T-cell (primary cell): ENCODE measurements at places on chromosomes 16 and 17.

DNA sequence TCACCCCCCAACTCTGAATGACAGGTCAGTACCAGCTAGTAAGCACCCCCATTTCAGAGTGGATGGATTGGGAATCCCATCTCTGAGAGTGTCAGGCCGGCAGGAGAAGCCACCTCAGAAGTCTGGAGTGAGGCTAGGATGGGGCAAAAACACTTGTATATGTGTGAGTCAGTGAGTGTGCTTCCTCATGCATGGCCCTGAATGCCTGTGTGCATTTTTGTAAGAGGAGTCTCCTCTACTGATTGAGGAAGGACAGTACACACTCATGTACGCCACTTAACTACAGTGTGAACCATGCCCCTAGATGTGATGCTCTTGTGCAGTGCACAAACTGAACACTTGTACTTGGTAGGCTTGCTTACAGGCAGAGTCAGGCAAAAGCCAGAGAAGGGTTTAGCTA lies 22.3 kb upstream of the NAGS start:
- DNase-seq, result no peak

DNA sequence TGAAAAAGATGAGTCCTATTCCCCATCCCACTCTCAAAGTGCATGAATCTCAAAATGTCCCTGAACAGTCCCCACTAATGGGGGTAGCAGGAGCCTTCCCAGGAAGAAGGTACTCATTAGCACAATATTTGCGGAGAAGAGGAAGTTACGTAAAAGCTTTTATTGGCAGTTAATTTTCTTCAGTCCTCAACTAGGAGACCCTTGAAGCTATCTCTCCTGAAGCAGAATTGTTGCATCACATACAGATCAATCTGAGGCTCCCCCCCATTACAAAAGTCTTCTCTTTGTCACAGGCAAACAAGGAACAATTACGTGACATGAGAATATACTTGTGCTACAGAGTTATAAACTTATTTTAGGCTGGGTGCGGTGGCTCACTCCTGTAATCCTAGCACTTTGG lies 14.2 kb downstream of the SLFN12L start:
- DNase-seq, result no peak

- no peak for DNase-seq
Measured at GRCh38 chr16:49980166-49980565, 44.9 kb upstream of the CNEP1R1 start.

- no peak for DNase-seq
Measured at GRCh38 chr16:57807252-57807967, 5.1 kb upstream of the KIFC3 start.

DNA sequence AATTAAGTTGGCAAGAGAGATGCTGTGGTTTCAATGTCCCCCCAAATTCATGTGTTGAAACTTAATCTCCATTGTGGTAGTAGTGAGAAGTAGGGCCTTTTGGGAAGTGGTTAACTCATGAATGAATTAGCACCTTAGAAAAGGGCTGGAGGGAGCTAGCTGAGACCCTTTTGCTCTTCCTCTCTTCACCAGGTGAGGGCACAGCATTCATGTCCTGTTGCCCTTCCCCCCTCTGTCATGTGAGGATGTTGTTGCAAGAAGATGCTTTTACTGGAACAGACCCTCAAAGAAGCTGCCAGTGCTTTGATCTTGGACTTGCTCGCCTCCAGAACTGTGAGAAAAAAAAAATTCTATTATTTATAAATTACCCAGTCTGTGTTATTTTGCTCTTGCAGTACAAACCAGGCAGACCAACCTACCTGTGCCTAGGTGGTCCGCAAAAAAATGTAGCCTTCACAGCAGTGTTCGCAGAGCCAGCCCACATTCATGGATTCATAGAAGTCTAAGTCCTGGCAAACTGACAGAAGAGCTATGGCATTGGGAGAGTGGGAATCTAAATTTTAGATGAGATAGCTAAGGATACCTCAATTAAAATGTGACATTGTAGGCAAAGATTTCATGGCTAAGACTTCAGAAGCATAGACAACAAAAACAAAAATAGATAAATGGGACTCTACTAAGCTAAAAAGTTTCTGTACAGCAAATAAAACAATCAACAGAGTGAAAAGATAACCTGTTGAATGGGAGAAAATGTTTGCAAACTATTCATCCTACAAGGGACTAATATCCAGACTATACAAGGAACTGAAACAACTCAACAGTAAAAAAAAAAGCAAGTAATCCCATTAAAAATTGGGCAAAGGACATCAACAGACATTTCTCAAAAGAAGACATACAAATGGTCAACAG lies 32.0 kb upstream of the ABCA5 start:
- DNase-seq, result no peak

- DNase-seq, result no peak
Measured at GRCh38 chr17:41654678-41655607, 30.6 kb upstream of the KRT17 start.

- no peak for DNase-seq
Measured at GRCh38 chr16:86924537-86924936, 346.2 kb downstream of the FOXL1 start.

DNA sequence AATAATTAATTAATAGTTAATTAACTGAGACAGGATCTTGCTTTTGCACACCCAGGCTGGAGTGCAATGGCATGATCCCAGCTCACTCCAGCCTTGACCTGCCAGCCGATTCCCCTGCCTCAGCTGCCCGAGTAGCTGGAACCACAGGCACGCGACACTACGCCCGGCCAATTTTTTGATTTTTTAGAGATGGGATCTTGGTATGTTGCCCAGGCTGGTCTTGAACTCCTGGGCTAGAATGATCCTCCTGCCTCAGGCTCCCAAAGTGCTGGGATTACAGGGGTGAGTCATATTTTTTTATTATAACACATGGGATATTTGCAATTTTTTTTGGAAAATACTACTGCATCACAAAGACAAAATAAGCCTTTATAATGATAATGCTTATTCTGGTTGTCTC lies 30.4 kb upstream of the BCAR1 start:
- DNase-seq, result no peak

DNA sequence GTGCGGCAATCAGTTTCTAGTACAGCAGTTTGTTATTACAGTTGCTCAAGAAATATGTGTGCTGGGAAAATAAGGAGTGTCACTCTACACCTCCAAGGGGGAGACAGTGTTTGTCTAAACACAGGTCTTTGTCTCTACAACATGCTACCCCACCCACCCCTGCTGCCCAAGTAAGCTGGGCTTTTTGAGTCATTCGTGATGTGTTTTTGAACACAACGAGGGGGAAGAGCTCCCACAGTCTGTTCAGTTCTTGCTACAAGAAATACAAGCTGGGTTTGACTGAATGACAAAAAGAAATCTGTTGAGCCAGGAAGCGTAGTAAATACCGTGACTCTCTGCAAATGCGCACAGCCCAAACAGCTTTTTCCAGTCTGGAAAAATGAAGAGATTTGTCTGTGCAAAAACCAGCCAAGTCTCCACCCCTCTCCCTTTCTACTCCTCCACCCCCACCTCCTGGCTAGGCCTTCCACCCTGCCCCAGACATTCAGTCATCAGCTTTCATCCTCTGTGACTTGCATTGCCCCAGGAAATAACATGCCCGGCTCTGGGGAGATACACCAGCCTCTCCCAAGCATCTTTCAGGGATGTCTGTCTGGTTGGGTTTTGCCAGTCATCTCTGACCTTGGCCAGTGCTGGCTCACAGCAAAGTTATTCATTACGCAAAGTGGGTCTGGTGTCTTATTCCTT lies 25.7 kb downstream of the CHD9 start:
- no peak for DNase-seq

- peak; percentile 48 for DNase-seq
Measured at GRCh38 chr17:80758481-80759376, 214.1 kb downstream of the RPTOR start.

DNA sequence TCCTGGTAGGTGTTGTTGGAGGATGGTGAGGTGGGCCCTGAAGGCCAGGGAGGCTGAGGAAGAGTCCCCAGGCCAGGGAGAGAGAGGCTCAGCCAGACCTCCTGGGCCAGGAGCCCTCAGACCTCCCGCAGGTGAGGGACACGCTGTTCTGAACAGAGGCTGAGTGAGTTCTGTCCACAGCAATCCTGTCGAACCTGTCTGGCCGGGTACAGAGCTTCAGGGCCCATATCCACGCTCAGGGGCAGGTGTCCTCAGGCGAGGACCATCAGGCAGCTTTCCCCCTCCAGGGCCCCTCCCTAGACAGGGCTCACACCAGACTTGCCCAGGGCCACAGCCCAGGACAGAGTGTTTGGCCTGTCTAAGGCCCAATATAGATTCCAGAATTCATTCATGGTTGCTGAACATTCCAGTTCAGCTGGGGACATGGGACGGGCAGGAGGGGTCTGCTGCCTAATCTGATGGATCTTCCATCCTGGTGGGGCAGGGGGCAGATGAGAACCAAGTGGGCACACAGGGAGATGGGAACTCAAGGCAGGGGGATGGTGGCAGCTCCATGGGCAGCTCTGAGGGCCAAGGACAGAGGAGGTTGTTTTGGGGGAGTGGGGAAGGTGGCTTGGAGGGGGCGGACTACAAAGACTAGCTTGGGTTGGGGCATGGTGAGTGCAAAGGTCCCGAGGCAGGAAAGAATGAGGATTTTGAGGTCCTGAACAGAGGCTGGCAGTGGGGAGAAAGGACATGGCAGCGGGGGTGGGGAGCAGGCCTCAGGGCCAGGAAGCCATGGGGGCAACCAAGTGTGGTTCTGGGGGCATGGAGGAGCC lies 23.4 kb upstream of the MPRIP start:
- DNase-seq, result no peak

DNA sequence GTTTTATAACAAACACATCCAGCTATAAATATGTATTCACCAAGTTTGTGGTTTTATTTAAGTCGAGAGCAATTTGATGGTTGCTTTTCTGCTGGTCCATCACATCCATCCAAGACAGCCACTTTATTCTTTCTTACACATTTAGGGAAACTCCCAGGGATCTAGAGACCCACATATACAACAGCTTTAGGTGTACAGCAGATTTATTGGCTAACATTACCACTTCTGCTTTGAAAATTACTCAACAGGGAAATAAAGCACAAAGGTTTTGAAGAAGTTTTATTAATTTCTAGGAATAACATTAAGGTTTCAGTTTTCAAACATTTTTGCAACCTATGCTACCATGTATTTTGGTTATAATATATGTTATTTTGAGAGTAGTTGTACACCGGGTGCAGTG lies 6.9 kb downstream of the ERCC4 start:
- DNase-seq, result no peak

DNA sequence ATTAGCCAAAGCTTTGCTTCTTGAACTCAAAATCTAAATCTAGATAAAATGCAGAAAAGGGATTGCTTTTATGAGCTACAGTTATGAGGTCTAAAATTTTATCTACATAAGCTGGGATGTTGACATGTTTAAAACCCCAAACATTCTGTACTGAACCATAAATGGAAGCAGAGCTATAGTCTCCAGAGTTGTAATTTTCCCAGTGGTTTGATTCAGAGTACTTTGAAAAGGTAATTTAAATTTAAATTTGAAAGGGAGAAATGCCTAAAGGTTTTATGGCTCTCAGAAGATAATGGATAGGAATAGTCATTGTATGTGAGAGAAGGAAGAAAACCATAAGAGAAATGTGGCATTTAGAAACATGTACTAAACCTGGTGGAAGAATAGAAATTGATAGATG lies 163.2 kb downstream of the PPM1E start:
- DNase-seq, result no peak

GRCh38 chr17:21029036-21029435 lies 13.8 kb downstream of the USP22 start:
- no peak for DNase-seq

DNA sequence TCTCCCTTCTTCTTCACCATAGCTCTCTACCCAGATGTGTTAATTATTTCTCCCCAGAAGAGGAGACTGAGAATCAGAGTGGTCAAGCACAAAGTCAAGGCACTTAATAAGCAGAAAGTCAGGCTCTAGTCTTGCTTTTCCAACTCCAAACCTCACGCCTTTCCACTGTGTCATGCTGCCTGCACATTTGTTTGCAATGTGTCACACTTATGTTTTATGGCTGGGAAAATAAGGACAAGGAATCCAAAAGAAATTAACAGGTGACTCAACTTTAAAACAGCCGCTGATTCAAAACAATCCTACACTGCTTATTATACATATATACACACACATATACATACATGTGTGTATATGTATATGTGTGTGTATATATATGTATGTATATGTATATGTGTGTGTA lies 255.7 kb upstream of the DYNLRB2 start:
- DNase-seq, result no peak

GRCh38 chr16:81740169-81740568 lies 38.9 kb upstream of the PLCG2 start:
- DNase-seq, result no peak

DNA sequence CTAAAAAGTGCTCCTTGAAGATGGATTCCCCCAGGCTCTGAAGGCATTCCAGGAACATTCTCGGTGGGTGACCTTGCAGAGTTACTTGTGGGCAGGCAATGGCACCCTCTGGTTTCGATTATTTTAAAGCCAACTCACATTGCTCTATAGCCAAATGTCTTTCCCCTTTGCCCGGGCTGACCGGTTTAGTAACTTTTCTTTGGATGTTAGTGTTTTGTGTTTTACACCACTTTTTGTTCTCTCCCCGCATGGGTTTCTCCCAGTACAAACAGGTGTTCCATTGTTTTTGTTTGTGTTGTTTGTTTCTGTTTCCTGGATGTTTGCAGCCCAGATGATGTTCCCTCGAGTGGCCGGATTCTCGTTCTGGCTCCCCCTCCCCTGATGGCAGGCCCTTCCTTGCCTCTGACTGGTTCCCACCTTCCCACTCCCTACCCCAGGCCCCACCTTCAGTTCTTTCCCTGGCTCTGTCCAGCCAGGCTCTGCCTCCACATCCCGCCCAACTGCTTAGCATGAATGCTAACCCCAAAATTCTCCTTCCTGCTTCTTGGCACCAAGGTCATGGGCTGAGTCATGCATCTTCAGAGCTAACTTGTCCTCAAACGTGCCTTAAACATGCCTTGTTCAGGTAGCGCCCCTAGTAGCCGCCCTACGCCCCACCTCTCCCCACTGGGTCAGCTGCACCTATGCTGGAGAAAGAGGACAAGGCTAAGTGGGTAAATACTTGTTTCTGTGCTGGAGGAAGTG lies 40.6 kb downstream of the ELAC2 start:
- no peak for DNase-seq

DNA sequence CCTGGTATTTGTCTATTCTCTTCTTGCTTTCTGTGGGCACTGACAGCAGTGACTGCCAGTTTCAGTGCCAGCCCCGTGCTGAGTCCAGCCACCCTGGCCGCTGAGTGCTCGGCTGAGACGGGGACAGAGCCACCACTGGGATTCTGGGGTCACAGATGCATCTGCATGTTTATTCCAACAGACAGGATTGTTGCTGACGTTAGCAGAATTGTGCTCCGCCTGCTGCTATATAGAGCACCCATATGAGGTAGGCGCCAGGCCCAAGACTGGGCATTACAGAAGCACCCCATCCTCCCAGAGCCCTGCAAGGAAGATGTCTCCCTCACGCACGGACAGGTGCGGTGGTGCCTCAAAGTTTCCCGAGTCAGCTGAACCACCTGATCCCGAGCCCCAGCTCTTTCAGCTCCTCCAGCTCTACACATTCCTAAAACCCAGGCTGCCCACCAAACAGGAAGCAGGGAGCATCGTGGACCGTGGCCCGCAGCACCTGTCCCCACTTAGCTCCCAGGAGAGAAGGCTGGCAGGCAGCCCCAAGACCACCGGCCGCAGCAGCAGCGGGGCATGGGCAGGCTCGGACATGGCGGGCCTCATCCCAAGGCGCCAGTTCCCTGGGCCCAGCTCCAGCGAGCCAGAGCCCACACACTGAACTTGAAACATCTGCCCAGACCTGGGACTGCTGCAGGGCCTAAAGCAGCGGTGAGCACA lies 44.9 kb upstream of the RASD1 start:
- no peak for DNase-seq
